ENCODE measurements at places on chromosomes 3 and 15.

DNA sequence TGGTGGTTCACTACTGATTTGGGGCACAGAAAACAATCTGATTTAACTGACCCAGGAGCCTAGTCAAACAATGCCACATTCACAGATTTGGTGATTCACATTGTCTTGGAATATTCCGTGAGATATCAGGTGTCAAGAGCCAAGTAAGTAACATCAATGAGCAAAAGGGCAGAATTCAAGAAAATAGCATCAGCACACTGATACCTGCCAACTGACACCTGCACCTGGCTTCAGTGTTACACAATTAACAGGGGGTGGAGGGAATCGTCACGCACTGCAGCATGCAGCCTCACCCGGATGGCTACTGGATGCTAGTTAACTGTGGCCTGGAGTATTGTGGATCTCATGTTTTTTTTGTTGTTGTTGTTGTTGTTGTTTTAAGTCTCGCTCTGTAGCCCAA lies 17.6 kb downstream of the CCNL1 start:
- no peak for DNase-seq

GRCh38 chr3:141292356-141293058 lies 60.9 kb downstream of the PXYLP1 start:
- no peak for DNase-seq

DNA sequence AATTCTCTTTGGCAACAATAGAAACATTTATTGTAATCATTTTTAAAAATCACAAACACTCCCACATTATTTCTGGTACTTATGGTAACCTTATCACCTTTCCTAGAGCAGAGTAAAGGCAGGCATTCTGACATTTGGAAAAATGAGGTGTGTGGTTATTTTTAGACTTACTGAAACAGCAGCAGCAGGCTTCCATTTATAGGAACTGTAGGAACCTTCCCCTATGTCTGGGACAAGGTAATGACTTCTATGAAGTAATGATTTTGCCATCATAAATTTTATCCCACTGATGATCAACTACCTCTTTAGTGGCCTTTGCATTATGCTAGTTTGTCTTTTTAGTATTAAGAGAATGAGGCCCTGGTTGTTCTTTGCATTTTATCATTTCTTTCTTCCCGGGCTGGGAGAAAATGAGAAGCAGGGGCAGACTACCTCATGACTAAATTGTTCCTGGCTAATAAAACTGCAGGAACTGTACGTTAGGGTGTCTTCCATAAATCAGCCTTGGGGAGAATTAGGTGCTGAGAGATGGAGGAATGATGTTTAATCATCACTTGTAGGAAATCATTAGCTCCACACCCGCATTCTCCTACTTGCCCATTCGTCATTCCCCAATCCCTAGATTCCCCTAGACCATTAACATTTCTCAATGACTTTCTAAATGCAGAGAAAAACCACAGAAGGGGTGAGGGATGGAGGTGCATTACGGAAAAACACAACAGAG lies 680.3 kb downstream of the AGBL1 start:
- no peak for DNase-seq

DNA sequence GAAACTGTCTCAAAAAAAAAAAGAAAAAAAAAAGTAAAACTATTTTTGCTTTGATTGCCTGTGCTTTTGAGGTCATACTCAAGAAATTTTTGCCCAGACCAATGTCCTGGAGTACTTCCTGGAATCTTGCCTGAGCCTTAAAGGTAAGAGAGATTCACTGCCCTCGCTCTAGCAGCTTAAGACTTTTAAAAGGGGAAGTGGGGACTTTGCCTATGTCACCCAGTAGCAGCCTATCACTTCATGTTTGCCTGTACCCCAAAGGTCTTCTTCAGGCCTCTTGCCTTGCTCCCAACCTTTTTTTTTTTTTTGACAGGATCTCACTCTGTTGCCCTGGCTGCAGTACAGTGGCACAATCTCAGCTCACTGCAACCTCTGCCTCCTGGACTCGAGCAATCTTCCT lies 18.9 kb upstream of the GOLGB1 start:
- DNase-seq = no peak

- DNase-seq = peak; percentile 63
These were observed at the start of gene CMTM7 for GRCh38 chr3:32391643-32392535. Gene CMTM7, plus strand, starts transcription at chr3:32391853. Its CDS starts 54 bp downstream, at chr3:32391907.

GRCh38 chr3:113210604-113211329 lies 590 bp upstream of the BOC start:
- no peak for DNase-seq

DNA sequence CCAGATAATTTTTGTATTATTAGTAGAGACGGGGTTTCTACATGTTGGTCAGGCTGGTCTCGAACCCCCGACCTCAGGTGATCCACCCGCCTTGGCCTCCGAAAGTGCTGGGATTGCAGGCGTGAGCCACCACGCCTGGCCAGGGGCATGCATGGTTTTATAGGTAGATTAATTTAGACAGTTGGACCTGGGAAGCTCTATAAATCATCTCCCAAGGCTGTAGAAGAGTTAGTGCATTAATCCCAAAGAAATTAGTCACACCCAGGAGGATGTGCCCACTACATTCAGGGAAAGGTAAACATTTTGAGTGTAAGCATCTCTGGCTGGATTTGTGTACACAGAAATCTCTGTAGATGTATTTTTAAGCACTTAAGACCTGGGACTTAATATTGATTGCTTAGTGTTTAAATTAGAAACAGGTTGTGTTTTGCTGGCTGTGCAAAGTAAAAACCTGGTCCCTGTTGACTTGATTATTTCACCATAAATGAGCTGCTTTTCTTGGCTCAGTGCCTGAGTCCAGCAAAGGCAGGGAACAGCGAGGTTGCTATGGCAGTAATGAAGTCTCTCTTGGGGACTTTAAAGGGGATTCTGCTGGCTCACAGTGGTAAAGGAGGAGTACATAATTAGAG lies 19.2 kb downstream of the EXOSC7 start:
- DNase-seq = no peak

DNA sequence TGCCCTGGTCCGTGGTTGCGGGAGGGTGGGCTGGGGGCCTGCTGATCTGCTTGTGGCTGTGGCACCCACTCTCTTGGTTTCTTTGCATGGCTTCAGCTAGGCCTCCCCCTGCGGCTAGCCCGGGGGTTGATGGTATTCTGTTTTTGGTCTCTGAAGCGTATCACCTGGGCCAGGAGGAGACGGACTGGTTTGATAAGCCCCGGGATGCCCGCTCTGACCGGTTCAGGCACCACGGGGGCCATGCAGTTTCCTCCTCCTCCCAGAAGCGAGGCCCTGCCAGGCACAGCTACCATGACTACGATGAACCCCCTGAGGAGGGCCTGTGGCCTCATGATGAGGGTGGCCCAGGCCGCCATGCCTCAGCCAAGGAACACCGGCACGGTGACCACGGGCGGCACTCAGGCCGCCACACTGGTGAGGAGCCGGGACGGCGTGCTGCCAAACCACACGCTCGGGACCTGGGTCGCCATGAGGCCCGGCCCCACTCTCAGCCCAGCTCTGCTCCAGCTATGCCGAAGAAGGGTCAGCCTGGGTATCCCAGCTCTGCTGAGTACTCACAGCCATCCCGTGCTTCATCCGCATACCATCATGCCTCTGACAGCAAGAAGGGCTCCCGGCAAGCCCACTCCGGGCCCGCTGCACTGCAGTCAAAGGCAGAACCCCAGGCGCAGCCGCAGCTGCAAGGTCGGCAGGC lies 11.3 kb upstream of the APEH start:
- DNase-seq = no peak

- no peak for DNase-seq
These were observed 14.3 kb downstream of the DUOX2 start for GRCh38 chr15:45099549-45100165.

DNA sequence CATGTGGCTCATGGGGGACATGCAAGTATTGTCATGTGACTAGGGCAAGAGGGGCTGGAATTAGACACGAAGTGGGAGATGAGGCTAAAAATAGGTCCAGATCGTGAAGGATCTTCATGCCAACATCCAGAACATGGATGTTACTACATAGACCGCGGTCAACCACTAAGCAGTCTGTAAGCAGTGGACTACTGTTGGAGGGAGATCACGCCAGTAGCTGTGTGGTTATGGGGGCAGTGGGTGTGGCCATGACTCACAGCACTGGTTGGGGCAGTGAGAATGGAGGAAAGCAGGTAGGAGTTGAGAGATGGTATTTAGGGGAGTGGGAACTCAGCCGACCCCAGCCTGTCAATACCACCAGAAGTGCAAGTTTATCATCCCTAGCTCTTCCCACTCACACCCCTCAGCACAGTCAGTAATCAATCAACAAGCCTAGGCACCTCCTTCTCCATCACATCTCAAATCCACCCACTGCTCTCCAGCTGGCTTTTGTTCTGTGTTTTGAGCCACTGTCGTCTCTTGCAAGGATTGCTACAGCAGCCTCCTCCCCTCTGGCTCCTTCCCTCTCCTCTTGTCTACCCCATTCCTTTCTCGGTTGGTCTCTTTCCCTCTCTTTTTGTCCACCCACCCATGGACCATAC lies 107.2 kb upstream of the ABHD17C start:
- no peak for DNase-seq

DNA sequence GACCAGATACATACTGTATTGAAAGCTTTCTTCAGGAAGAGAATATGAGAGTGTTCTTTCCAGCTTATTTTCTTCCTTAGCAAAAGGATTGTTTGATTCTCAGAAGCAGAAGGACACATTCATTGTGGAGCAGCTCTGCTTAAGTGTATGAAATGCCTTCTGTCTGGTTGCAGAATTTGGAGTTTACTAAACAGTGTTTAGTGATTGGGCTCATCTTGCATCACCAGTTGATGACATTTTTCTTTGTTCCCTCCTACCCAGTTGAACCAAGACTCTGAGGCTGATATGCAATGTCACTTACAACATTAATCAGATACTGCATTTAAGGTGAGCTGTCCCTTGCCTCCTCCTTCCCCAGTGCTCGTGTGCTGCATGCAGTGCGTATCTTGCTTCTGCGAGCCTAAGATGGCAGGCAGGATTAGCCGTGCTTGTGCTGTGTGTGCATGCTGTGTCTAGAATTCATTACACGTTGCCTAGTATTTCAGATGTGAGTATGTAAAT lies 18.4 kb downstream of the ZBTB38 start:
- DNase-seq = no peak

DNA sequence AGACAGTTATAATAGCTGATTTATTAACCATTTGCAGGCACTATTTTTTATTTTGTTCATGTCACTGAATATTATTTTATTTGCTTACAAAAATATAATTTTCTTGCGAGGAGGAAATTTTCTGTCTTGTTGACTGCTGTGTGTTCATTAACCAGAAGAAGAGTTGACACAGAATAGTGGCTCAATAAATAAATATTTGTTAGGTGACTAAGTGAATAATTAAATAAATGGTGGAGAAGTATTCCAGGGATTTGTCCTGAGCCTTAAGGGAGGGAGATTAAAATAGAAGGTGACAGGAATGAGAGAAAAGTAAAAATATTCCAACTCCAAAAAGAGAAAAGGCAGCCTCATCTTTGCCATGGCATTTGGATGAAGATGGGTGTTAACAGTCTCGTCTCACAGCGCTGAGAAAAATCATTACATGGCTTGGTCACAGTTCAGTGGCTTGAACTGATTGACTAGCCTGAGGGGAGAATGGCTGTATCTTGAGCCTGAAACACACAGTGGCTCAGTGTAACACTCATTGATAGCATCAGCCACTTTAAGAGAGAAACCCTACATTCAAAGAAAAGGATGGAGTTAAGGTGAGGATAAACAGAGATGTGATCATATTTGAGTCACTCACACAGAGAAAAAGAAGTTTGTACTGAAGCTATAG lies 449.9 kb upstream of the NAALADL2 start:
- DNase-seq = no peak

- DNase-seq = no peak
These were observed 94.3 kb upstream of the ARPP21 start for GRCh38 chr3:35544976-35545375.

DNA sequence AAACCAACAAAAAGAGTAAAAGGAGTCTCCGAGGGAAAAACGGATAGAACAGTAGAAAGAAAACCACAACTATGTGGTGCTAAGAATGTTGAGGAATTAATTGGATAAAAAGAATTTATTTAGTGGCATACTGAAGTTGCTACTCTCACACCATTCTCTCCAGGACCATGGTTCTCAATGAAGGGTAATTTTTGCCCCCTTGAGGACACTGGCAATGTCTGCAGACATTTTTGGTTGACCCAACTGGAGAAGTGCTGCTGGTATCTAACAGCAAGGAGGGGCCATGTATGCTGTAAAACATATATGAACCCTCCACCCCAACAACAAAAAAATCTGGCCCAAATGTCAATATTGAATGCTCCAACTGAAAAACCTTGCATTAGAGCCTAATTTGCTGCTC lies 85.9 kb upstream of the CSPG5 start:
- peak; percentile 23 for DNase-seq

DNA sequence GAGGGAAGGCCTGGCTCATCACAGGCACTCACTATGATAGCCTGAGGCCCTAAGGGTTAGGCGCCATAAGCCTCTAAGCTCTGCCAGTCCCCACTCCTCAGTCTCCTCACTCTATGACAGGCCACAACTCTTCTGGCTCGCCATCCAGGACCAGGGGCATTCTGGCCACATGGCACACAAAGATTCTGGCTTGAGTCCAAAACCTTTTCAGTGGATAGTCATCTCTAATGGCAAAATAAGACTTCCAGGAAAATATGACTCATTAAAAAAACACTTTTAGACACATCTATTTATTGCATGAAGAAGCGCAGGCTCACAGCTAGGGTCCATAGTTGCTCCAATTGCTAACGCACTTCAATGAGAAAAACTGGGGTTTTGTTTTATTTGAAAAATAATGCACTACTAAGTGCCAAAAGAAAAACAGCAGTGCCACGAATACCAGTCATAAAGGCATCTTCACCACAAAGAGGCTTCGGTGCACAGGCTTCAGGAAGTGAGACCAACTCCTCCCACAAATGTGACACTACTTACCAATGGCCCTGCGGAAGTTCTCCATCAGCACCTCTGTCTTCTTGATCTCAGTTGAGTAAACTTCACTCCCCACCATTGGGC lies 11.1 kb downstream of the RUVBL1 start:
- DNase-seq = no peak

DNA sequence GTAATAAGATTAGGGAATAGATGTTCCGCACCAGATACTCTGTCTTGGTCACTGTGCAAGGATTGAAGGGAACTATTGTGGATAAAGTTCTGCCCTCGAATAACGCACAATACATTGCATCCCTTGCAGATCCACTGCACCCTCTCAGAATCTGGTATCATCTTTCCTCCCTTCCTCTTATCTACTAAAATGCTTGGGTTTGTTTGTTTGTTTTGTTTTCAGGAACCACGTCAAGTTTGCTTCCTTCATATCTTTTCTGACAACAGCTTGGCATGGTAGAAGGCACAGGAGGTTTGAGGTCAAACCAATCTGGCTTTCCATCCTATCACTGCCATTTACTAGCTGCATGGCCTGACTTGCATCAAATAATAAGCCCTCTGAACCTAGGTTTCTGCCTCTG lies 2.0 kb upstream of the FSTL1 start:
- no peak for DNase-seq

- no peak for DNase-seq
These were observed 26.8 kb downstream of the LRTM1 start for GRCh38 chr3:54900838-54901591.

- no peak for DNase-seq
These were observed 759.2 kb upstream of the CFAP20DC start for GRCh38 chr3:59809016-59809415.

GRCh38 chr15:90067953-90068606 lies 34.2 kb downstream of the IDH2 start:
- DNase-seq = no peak

All from HAP-1 (cell line).